ENCODE measurements at places on chromosomes 12 and 14. TPM values are rescaled to one million over a fixed set of nuclear protein-coding genes. Genes with fewer than 3 reads are reported as not detected.

The ADAM20 gene
- polyA plus RNA-seq, result 0.12 TPM

The GLT1D1 gene
- polyA plus RNA-seq, result 1.5 TPM

DNA sequence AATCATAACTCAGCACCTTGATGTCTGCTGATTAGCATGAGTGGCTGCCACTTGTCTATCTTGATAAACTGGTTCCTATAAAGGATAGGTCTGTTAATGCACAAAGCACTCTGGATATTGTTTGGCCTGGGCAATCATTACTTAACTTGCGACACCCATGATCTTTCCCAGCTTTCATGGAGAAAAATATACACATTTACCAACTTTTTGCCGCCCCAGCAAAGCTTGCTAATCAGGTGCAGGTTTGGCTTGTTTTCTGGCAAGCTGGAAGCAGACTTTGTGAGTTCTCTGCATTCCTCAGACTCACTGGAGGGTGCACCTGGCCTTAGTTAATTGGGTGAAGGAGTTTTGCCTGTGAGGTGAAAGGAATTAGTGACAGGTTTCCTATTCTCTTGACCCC is 1126.4 kb upstream of the FLRT2 start:
- no peak for DNase-seq

GRCh38 chr12:93880853-93881522 is 203.8 kb downstream of the CRADD start:
- no peak for DNase-seq

GRCh38 chr12:105946493-105946901 is 192.3 kb downstream of the NUAK1 start:
- DNase-seq, result no peak
